ENCODE measurements at places on chromosomes 5 and 9. TPM values are rescaled to one million over a fixed set of nuclear protein-coding genes. Genes with fewer than 3 reads are reported as not detected.

PPP1R26 gene
- total RNA-seq = 6.7 TPM

PCDHB9 gene
- 0.17 TPM for total RNA-seq

CCL21 gene
- not detected for total RNA-seq

NRG2 gene
- 0.73 TPM for total RNA-seq

CKMT2 gene
- 11.2 TPM for total RNA-seq

INSL6 gene
- total RNA-seq = not detected

RANBP3L gene
- total RNA-seq = not detected

CTNND2 gene
- total RNA-seq = not detected

PCDHA9 gene
- under 0.01 TPM for total RNA-seq

LHFPL2 gene
- total RNA-seq = 84.7 TPM

SPATA31E1 gene
- total RNA-seq = not detected

KIF4B gene
- total RNA-seq = 0.15 TPM

INSL4 gene
- total RNA-seq = not detected

PRDM9 gene
- total RNA-seq = not detected

RFESD gene
- total RNA-seq = 3.1 TPM

FREM1 gene
- 0.17 TPM for total RNA-seq
